ENCODE measurements at places on chromosomes 12 and 14. TPM values are rescaled to one million over a fixed set of nuclear protein-coding genes. Genes with fewer than 3 reads are reported as not detected.

The ARMH4 gene
- total RNA-seq, result 4.6 TPM

GRCh38 chr12:92921877-92922276, 7.2 kb downstream of the EEA1 start:
- DNase-seq, result no peak

DNA sequence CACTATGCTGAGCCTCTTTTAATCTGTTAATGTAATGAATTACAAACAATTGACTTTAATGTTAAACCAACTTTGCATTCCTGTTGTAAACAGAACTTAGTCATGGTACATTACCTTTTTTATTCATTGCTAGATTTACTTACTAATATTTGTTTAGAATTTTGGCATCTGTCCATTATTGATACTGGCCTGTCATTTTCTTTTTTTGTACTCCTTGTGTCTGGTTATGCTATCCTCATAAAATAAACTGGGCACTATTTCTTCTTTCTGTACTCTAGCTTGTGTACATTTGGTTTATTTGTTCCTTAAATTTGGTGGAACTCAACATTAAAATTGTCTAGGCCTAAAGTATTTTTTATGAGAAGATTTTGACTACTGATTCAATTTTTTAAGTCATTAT, 32.1 kb downstream of the SPATA7 start:
- DNase-seq, result no peak

GRCh38 chr14:88563845-88564244, 1.0 kb downstream of the ZC3H14 start:
- no peak for DNase-seq

All from omental fat pad (tissue), 4 donors.